ENCODE measurements at places on chromosomes 5 and 9.

DNA sequence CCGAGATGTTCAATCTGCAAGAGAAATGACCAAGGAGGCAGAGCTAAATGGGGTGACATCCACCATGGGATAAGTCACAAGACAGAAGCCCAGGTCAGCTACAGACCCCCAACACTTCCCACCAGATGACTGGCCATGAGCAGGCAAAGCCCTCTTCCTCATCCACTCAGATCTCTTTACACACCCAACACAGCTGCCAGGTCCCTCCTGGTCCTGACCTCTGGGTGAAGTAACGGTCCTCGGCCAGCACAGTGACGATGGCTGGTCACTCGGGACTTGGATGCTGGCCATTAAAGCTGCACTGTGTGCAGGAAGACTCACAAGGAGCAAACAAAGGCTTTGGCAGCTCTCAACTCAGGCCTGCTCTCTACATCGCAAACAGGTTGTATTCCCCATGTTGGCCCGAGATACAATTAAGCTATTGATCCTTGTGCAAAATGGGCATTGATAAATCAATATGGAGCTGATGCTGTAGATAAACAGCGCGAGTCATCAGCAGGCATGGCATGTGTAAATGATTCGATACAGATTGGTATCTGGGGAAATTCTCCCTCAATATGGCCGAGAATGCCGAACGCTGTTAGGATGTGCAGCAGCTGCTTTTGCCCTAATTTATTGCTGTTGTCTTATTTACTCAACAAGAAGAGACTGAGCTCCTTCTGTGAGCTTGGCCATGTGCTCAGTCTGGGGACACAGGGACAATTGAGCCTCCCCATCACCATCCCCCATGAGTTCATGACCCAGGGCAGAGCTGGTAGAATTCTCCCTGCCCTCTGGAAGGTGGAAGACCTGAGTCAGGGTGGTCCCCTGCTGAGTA lies 98.7 kb downstream of the C5orf15 start:
- DNase-seq: no peak

DNA sequence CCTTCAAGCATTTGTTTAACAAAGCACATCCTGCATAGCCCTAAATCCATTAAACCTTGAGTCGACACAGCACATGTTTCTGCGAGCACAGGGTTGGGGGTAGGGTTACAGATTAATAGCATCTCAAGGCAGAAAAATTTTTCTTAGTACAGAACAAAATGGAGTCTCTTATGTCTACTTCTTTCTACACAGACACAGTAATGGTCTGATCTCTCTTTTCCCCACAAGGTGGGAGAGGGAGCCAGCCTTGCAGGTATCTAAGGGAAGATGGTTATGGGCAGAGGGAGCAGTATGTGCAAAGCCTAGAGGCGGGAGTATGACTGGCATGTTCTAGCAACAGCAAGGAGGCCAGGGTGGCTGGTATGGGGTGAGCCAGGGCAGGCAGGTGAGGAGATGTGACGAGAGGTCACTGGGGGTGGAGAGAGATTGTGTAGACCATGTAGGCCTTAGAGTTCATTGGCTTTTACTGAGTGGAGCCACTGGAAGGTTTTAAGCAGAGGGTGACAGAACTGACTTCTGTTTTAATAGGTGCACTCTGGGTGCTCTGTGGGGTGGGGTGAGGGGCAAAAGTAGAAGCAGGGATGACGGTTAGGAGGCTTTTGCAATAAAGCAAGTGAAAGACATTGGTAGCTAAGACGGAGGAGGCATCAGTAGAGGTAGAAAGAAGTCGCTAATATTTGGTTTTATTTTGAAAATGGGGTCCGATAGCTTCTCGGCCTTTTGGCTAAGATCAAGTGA lies 5.1 kb upstream of the RPS14 start:
- DNase-seq: peak; percentile 24

- DNase-seq: no peak
Measured at GRCh38 chr9:130606887-130607600, 27.7 kb downstream of the FUBP3 start.

- no peak for DNase-seq
Measured at GRCh38 chr5:154117930-154118329, 72.6 kb upstream of the GALNT10 start.

GRCh38 chr9:1267141-1267570 lies 217.0 kb downstream of the DMRT2 start:
- DNase-seq: no peak

DNA sequence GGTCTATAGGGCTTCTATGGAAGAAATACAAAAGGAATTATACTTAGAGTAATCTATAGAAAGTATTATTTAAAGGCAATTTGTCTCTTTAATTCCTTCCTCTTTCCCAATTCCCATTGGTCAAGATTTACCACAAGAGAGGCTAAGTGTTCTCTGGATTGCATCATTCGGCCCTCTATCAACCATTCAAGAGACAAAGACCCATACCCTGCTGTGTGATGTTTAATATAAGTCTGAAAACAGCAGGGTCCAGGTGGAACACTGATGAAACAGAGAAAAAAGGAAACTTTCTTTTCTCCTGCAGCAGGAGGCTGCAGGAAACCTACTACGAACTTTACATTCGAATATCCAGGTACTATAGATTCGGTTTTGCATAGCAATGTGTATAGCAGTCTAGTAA lies 323.4 kb downstream of the CHSY3 start:
- DNase-seq: no peak

- no peak for DNase-seq
Measured at GRCh38 chr9:25808554-25808953, 130.3 kb upstream of the TUSC1 start.

GRCh38 chr9:17876687-17877086 lies 297.8 kb downstream of the SH3GL2 start:
- DNase-seq: no peak

DNA sequence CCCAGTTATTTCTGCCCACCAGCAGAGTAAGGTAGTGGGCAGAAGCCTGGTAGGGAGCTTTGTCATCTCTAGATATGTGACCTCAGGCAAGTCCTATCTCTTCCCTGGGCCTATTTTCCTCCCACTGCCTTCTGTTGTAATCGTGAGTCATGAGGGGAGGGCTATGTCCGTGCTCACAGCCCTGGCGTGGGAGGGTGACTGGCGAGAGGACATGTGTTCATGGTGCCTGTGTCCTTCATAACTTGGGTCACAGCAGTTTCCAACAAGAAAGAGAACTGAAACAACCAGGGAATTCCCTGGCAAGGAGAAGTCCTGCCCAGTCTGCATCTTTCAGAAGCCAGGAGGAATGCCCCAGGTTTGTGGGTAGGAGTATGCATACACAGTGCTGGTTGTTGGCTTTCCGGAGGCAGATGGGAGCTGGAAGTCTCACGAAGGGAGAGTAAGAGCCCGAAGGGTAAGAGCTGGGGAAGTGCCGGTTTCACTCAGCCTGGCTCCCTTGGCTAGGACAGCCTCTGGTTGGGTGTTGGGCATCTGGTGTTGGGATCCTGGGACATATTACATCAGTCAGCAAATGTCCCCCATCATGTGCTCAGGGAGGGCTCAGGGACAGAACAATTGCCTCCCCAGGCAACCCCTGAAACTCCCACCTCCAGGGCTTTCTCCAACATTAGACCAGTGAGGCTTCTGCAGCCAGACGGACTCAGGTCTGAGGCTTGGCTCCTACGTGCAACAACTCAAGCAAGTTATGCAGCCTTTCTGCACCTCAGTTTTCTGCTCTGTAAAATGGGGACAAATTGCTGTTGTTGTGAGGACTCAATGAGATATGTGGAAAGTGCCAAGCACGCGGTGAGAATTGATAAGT lies 4.3 kb upstream of the TIFAB start:
- DNase-seq: no peak
